ENCODE measurements at places on chromosomes 16 and 17.

- peak overlapping the region; percentile 54 for H3K27ac ChIP-seq
- peaks cover 23% of the 10 kb centered on the region for H3K4me1 ChIP-seq
- H3K27me3 ChIP-seq = no peaks in the 10 kb centered on the region
- peaks cover 70% of the 10 kb centered on the region for H3K36me3 ChIP-seq
- DNase-seq = peak; percentile 66
Measured at GRCh38 chr17:73203788-73204479, 11.1 kb downstream of the COG1 start.

GRCh38 chr17:61160204-61160603 is 239.4 kb upstream of the TBX2 start:
- no peak for DNase-seq
- peaks cover 22% of the 10 kb centered on the region for H3K4me1 ChIP-seq
- peaks cover 6% of the 10 kb centered on the region for H3K36me3 ChIP-seq

DNA sequence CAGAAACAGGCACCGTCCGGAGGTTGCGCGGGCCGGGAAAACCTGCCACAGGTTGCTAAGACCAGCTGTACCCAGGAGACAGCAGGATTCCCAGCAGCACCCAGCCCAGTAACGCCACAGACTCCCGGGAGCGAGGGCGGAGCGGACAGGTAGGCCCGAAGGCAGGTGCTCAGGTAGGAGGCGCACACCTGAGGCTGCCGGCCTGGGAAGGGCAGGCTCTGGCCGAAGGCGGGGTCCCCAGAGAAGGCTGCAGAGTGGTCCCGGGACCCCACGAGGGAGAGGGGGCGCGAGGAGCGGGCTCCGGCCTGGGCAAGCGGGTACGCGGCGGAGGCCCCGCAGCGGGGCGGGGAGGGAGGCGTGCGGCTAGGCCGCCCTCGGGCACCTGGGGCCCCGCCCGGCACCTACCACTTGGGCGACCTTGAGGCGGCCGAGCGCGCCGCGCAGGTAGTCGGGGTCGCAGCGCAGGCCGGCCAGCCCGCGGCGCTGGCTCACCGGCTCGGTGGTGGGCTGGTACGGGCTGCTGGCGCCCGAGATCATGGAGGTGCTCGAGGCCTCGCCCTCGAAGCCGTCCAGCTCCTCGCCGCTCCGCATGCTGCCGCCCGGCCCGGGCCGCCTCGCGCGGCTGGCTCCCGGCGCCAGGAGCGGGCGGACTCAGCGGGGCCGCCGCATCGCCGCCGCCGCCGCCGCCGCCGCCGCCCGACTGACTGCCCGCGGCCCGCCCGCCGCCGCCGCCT is 441 bp downstream of the CMTM4 start:
- H3K36me3 ChIP-seq = no peaks in the 10 kb centered on the region
- H3K4me1 ChIP-seq = peaks cover 18% of the 10 kb centered on the region
- peaks cover 50% of the 10 kb centered on the region for H3K27me3 ChIP-seq
- no peak overlapping the region for H3K27ac ChIP-seq
- DNase-seq = peak; percentile 42

- no peaks in the 10 kb centered on the region for H3K27me3 ChIP-seq
- peaks cover 65% of the 10 kb centered on the region for H3K4me1 ChIP-seq
- peak overlapping the region; percentile 5 for H3K4me3 ChIP-seq
- DNase-seq = no peak
Measured at GRCh38 chr16:11583166-11583565, 3.6 kb downstream of the LITAF start.

DNA sequence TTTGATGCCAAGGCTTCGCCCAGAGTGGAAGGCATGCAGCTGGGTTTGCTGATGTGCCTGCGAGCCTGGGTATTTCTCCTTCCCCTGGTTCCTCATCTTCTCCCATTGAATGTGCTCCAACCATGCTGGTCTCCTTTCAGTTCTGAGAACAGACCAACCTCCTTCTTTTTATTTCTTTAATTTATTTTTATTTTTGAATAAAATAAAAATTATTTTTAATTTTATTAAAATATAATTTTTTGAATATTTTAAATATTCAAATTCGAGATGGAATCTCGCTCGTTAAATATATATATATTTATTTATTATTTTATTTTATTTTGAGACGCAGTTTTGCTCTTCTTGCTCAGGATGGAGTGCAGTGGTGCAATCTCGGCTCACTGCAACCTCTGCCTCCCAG is 30.2 kb upstream of the GPRC5B start:
- no peaks in the 10 kb centered on the region for H3K36me3 ChIP-seq
- H3K4me3 ChIP-seq = no peak overlapping the region
- H3K4me1 ChIP-seq = no peaks in the 10 kb centered on the region
- no peak overlapping the region for H3K27ac ChIP-seq
- peaks cover 3% of the 10 kb centered on the region for H3K27me3 ChIP-seq
- DNase-seq = no peak

DNA sequence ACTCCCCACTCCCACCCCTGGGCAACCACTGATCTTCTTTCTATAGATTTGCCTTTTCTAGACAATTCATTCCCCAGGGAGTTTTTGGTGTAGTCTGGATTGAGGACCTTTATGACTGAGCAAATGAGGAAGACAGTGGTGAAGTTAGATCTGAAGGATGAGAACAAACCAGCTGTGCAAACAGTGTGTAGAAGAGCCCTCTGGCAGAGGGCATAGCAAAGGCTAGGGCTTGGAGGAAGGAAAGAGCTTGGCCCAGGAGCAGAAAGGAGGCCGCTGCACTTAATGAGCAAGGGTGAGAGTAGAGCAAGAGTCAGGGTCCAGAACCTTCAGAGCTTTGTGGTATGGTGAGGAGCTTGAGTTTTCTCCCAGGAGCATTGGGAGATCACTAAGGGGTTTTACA is 352.7 kb downstream of the CA10 start:
- no peaks in the 10 kb centered on the region for H3K4me1 ChIP-seq
- no peak overlapping the region for H3K27ac ChIP-seq
- no peak for DNase-seq
- no peaks in the 10 kb centered on the region for H3K27me3 ChIP-seq

DNA sequence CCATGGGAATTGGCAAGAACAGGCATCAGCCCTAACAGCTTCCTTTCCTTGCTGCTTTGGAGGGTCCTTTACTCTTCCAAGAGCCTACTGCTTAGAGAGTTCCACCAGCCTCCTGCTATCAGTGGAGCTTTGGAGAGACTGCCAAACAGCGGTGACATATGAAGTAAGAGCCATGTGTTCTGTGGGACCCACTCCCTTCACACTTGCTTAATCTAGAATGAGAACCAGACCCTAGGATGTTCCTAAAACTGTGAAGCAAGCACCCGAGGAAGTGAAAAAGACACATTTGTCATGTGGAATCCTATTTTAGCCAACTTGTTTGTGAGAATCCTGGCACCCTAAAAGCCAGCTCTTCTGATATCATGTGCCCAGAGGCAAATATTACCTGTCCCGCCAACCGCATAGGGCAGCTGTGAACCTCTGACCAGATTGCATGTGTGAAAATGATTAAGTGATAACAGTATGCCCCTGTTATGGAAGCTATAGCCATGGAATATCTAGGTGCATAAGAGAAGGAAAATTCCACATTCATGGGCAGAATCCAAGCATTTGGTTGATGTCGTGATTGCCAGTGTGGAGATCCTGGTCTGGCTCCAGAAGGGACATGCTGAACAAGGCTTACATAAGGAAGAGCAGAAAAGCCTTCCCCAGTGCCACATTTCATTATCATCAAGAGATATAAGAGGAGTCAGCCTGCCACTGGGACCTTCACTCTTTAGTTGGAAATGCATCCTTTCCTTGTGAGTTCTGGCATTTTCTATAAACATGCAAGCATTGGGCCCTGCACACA is 18.7 kb downstream of the RCVRN start:
- no peaks in the 10 kb centered on the region for H3K36me3 ChIP-seq
- no peaks in the 10 kb centered on the region for H3K27me3 ChIP-seq
- DNase-seq = no peak
- H3K27ac ChIP-seq = no peak overlapping the region
- H3K4me3 ChIP-seq = no peak overlapping the region
- no peaks in the 10 kb centered on the region for H3K4me1 ChIP-seq

- H3K4me1 ChIP-seq = no peaks in the 10 kb centered on the region
- no peaks in the 10 kb centered on the region for H3K27me3 ChIP-seq
- H3K36me3 ChIP-seq = no peaks in the 10 kb centered on the region
- no peak for DNase-seq
Measured at GRCh38 chr17:78498848-78499247, 78.3 kb downstream of the DNAH17 start.
